Hypothalamus (tissue), 51 donors: ENCODE measurements at places on chromosomes 12 and 14.
A peak's percentile ranks its signal among the peaks of the same experiment; 100 is the strongest.

DNA sequence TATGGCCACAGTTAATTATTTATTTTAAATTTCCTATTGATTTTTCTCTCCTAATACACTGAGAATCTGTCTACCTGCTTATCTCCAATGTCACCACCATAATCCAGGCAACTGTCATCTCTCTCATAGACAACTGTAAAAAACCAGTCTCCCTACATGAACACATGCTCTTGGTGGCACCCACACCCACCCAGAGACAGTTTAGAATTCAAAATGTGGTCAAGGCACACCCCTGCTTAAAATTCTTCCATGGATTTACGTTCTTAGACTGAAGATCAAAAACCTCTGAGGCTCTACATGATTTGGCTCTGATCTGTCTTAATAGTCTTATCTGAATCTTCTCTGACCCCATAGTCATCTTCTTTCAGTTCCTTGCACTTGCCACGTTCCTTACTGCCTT lies 241.1 kb upstream of the ABCD2 start:
- no peak for DNase-seq

- DNase-seq, result no peak
Observed at GRCh38 chr12:51195841-51196240, 22.0 kb downstream of the POU6F1 start.

DNA sequence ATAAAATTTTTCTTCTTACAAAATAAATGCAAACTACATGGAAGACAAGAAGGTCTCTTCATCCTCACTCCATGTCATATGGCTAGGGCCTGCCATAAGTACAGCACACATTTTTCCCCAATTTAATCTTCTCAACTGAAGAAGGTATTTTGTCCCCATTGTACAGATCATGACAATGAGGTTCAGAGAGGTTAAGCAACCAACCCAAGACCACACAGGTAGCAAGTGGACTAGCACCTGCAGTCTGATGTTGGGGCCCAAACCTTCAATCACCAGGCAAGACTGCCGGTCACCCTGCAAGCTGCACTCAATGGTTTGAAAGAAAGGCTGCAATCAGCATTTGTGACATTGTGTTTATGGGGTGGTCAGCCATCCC lies 6.5 kb upstream of the MEG3 start:
- DNase-seq, result no peak

DNA sequence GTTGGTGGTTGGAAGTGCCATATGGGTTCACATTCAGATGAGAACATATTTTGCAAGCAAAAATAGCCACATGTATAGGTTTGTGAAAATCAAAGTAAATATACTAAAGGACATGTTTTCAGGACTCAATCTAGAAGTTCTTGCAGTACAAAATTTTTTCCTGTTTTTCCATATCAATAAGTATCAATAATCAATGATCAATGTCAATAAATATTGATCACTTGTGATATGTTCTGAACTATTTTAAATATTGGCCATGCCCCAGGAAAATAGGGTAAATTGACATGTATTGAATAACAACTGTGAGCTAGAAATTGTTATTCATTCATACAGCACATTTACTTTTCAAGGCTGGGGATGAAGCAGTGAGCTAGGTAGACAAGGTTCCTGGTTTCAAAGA lies 24.3 kb downstream of the ALG10 start:
- DNase-seq, result no peak

- DNase-seq, result no peak
Observed at GRCh38 chr14:100085462-100085861, 20.2 kb downstream of the EVL start.

- no peak for DNase-seq
Observed at GRCh38 chr12:23039834-23040233, 414.9 kb downstream of the ETNK1 start.

DNA sequence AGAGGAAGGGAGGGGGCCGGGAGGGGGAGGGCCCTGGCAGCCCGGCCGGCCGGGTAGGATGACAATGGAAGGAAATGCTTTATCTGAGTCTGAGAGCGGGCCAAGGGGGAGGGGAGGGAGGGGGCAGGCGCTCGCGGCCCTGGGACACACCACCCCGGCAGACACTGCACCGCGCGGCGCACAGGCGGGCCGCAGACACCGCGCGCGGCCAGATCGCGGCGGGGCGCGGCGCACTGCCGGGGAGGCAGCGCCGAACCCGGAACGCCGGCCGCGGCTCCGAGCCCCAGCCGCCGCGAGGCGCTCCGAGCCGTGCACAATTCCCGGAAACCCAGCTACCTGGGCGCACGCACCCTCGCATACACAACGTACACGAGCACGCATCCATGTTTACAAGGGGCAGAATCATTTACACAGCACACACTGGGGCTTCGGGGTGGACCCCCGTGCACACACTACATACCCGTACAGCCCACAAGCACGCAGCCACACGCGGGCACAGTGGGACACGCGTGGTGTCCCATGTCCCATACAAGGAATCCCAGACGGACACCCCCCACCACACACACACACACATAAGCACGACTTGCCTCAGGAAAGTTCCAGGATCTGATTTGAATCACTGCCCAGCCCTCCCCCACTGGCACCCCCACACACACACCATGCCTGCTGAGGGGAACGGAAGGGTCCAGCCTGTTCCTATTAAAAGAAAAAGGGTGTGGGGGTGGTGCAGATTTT lies at the start of gene HDAC7:
Gene HDAC7 (minus strand): TSS at position 8 of the 735 bp plus-strand sequence. CDS start 118 bp downstream, outside the sequence.
- DNase-seq, result peak; percentile 75

GRCh38 chr12:1305791-1306500 lies 288.4 kb downstream of the FBXL14 start:
- no peak for DNase-seq

- no peak for DNase-seq
Observed at GRCh38 chr12:4719821-4720636, at the start of gene GALNT8. GALNT8 (plus strand) TSS chr12:4720400; CDS start chr12:4720678, 278 bp downstream.

DNA sequence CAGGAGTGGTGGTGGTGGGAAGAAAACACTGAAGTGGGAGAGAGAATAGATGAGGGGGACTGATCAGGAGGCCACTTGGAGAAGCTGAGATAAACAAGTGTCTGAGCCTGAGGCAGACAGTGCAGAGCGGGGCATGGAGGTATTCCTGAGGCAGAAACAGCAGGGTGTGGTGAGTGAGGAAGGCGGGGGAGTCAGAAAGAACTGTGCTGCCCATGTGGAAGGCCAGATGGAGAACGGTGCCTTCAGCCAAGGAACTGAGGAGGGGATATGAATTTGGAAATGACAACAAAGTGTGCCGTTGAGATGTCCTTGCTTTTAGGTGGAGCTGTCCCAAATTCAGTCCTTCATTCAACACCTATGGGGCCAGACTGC lies 13.7 kb downstream of the APPL2 start:
- no peak for DNase-seq

DNA sequence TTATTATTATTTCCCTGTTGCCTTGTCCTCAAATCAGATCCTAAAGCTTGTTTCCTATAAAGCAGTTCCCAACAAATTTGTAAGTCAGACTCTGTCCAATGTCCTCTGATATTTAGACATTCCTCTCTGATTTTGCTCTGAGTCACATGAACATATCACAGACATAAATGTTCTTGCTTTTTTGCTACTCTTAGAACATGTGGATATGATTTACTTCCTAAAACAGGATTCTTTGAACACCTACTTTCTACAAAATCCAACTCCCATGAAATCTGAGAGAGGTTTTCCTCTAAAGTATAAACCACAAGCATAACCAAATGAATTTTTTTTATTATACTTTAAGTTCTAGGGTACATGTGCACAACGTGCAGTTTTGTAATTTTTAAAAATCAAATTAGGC lies 181.3 kb upstream of the SLC38A2 start:
- DNase-seq, result no peak

DNA sequence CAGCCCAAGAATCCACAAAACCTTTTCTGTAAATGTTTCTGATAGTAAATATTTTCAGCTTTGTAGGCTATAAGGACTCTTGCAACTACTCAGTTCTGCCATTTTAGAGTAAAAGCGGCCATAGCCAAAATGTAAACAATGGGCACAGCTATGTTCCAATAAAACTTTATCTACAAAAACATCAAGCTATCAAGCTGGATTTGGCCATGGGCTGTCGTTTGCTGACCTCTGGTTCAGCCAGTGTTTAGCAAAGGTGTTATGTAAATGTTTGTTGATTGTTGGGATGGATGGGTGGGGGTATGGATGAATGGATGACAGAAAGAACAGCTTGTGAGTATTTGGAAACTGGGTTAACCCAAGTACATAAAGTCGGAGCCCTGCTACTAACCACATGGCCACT lies 111.1 kb upstream of the VRK1 start:
- DNase-seq, result no peak

DNA sequence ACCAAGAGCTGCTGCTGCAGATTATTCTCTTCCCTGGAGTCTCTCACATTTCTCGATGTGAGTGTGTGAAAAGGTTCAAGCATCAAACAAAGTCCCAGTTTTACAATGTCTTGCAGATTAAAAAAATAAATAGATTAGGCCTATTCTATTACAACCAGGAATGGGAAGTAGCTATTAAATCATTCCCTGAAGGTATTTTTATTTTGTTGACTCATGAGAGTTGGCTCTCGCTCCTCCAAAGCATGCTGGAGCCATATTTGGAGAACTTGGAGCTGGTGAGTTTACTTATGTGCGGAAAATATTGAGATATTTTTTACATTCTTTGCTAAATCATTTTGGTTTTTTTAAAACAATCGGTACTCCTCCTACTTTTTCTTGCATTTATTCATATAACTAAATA lies 572.3 kb downstream of the ETNK1 start:
- DNase-seq, result no peak

DNA sequence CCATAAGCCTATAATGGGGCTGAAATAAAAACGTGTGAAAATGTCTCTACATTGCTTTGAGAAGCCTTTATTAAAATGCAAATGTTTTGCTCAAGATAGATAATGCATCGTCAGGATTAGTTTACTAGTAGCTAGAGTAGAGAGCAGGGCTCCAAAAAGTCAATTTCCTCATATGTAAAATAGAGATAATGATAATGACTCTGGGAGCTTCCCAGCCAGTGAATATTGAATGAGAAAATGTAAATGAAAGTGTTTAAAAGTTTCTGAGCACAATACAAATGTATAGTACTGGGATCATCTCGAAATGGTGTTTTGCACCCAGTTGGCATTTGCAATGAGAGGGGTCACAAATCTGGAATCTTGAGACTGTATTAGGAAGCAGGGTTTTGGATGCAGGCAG lies 135.3 kb downstream of the OTOGL start:
- no peak for DNase-seq

- DNase-seq, result no peak
Observed at GRCh38 chr12:19548834-19549233, 109.5 kb downstream of the AEBP2 start.
